Stimulated activated CD8-positive, alpha-beta memory T cell treated with anti-CD3 and anti-CD28 coated beads, Interleukin-4, amount 100 ng/mL, for 4 hours (primary cell): ENCODE measurements at places on chromosomes 1 and 21.

- no peak for DNase-seq
Observed at GRCh38 chr1:16324456-16324890, 27.8 kb downstream of the FBXO42 start.

- DNase-seq, result no peak
Observed at GRCh38 chr1:2415801-2416208, 3.4 kb upstream of the PEX10 start.

GRCh38 chr21:44065428-44065827 lies 41.8 kb upstream of the PWP2 start:
- DNase-seq, result peak; percentile 42

GRCh38 chr1:41487126-41488039 lies 2.9 kb upstream of the EDN2 start:
- no peak for DNase-seq

DNA sequence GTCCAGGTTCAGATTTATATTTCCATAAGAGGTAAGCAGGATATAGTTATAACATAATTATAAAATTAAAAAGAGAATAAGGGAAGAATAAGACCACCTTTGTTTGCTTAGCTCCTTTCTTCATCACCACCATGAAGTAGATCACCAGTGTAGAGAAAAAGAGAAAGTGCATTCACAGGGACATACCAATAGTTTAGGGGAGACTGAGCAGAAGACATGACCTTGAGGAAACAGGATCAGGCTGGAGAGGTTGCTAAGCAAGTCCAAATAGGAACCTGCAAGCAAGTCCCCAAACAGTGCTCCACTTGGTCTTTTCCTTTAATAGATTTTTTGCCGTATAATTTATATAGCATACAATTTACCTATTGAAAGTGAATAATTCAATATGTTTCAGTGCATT lies 63.0 kb downstream of the KCNT2 start:
- DNase-seq, result no peak

- no peak for DNase-seq
Observed at GRCh38 chr1:12152113-12152891, 14.5 kb upstream of the TNFRSF1B start.

DNA sequence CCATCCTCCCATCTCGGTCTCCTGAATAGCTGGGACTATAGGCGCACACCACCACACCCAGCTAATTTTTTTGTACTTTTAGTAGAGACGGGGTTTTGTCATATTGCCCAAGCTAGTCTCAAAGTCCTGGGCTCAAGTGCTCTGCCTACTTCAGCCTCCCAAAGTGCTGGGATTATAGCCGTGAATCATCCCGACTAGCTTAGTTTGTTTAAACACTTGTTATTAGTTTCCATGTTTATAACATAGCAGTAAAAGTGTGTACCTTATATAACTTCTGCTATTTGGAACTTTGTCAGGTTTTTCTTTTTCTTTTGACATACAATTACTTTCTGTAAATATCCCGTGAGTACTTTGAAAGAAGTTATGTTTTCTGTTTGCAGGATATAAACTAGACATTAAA lies 60.6 kb upstream of the C1orf21 start:
- DNase-seq, result no peak

- no peak for DNase-seq
Observed at GRCh38 chr1:231735941-231736340, 109.4 kb downstream of the DISC1 start.

DNA sequence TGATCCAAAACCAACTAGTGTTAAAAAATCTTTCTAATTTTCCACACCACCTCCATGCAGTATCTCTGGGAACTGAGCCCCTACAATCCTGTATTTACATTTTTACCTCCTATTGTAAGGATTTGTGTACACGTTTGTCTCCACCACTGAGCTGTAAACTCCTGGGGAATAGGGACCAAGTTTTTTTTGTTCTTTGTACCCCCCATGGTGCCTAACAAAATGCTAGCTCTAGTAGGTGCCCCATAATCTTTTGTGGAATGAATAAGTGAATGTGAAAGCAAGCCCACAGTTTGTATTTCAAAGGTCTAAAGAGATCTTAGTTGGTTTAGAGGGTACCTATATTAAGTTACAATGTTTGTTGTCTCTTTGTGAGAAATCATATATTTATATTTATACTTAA lies 879 bp upstream of the WLS start:
- no peak for DNase-seq
